NCI-H1930 (cell line): ENCODE measurements at places on chromosomes 3 and 15.

GRCh38 chr3:45885979-45886705 lies at the start of gene CCR9:
CCR9 (plus strand) TSS chr3:45886543; CDS start chr3:45894934, 8,391 bp downstream.
- DNase-seq: no peak

DNA sequence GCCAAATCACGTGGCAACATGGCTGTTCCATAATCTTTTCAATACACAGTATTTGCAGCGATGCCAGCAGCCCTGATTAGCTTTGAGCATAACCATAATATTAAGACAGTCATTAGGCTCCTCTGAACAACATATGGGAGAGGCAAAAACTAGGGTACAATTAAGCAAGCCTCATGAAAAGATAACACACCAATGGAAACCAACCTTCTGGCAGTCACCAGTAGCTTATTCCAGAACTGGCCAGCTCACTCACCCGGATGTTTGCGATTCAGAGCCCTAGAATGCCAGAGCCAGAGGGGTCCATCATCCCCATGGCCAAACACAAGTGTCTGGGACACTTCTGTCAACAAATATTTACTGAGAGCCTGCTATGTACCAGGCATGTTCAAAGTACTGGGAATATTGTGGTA lies 48.8 kb upstream of the PLXND1 start:
- no peak for DNase-seq

- DNase-seq: no peak
Measured at GRCh38 chr15:69793781-69794451, 303.8 kb downstream of the TLE3 start.

DNA sequence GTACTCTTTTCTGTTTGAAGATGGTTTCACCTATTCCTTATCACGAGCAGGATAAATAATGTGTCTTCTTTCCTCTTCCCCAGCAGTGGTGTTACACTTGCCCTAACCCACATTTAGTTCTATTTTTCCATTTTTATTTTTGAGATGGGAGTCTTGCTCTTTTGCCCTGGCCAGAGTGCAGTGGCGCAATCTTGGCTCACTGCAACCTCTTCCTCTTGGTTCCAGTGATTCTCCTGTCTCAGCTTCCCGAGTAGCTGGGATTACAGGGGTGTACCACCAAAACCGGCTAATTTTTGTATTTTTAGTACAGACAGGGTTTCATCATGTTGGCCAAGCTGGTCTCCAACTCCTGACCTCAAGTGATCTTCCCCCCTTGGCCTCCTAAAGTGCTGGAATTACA lies 372.4 kb downstream of the FOXP1 start:
- no peak for DNase-seq

GRCh38 chr3:193805448-193805847 lies 212.4 kb downstream of the OPA1 start:
- DNase-seq: no peak

GRCh38 chr15:38427380-38427779 lies 26.5 kb upstream of the FAM98B start:
- DNase-seq: no peak

DNA sequence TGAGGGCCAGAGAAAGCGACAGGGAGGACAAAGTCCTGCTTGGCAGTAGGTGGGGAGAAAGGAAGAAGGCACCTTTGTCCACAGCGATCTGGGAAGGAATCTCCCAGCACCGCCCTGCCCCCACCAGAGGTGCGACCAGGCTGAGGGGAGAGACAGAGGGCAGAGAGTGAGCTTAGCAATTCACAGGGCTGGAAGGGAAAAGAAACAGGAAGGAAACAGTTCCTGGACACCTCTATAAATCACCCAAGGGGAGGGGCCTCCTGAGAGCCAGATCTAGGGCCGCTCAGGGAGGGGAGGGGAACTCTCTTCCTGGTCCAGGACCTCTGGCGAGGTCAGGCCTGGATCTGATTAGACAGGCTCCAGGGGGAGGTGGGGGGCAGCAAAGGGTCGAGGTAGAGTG lies 35.4 kb downstream of the RNU5B-1 start:
- no peak for DNase-seq

DNA sequence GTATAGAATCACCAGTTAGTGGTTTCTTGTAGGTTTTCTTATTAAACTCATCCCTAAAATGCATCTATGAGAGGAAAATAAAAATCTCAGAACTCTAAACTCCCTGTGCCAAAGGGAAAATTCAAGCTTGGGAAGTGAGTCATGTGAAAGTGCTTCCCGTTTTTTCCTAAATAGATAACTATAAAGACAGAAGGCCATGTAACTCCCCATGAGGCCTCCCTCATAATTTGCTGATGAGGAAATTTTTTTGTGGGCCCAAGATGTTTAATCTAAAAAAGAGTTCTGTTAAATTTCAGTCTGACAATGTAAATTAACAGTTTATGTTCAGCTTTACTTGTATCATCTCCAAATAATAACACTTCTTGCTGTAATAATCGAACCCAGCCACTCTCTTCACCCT lies 1273.9 kb downstream of the OTOL1 start:
- no peak for DNase-seq

DNA sequence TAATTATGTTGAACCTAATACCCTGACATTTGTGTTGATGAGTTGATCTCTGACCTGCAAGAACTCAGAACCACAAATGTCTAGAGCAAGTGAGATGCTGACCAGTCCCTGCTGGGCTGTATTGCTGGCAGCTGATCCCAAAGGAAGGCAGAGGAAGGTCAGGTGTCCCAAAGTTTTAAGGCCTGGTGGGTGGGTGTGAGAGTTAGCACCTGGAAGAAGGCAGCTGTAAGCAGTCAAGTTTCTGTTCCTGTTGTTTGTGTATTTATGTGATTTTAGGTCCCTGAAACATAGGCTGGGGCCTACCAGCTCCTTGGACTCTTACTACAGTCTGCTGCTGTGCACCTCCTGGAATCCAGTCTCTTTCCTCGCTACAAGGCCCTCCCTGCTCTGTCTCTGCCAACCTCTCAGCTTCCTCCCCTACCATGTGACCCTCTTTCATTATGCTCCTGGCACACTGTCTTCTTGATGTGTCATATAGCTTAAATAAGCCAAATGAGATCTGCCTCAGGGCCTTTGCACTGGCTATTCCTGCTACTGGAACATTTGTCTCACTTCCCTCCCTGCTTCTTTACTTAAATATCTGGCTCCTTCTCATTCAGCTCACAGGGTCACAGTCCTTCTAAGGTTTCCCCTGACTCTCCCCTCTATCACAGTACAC lies 31.0 kb upstream of the ATOSA start:
- no peak for DNase-seq

- no peak for DNase-seq
Measured at GRCh38 chr3:103624271-103624670, 1189.5 kb downstream of the ZPLD1 start.

GRCh38 chr3:167876620-167877281 lies 141.2 kb downstream of the SERPINI1 start:
- DNase-seq: no peak

DNA sequence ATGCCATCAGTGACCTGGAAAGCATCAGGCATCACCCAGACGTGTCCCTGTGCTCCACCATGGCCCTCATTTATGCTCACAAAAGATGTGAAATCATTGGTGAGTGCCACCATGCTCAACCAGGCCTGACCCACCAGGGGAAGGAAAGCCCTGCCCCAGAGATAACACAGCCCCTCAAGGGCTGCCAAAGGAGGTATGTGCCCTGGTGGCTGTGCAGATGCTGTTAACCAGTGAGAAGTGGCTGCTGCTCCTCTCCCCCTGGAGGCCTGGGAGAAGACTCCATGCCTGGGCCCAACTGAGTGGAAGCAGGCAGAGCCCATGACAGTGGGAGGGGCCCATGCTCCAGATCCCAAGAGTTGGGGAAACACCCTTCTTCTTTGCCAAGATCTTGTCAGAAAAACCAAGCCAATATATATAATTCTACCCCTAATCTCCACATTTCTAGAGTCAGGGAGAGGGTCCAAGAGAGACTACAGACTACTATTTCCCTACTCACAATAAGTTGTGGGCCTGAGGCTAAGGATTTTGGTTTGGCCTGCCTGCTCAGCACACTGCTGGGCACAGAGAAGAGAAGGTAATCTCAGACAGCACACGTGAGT lies 2.7 kb downstream of the TTC21A start:
- no peak for DNase-seq

DNA sequence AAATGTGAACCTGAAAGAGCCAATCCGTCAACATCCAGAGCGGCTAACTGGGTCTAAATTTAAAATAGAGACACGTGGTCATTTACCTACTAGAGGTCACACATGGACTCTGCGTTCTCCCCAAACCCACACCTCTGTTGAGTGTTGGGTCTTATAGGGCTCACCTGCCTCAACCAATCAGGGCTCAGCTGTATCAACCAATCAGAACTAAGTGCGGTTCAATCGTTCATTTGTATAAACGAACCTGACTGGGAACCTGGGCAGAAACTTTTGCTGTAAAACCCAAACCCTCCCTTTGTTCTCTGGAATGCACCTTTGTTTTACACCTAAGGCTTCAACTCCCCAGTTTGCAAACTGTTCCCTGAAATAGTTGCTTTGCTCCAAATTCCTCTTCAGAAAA lies 8.9 kb downstream of the DNAAF4 start:
- DNase-seq: no peak

DNA sequence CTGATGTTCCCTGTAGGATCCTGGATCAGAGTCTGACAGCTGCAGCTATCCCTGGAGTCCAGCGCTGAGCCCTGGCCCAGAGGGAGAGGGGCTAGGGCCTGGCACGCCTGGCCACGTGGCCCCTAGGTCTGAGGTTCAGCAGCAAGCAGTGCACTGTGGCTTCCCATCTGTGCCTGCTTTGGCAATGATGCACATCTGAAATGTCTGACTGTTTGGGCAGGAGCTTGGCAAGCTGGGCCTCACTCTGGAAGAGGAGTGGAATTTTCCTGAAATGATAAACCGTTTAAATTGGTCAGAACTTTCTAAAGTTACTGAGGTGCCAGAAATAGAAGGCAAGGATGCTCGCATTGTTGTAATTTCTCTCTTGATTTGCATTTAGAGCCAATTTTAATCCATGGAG lies 48.8 kb upstream of the MRPS22 start:
- DNase-seq: no peak

DNA sequence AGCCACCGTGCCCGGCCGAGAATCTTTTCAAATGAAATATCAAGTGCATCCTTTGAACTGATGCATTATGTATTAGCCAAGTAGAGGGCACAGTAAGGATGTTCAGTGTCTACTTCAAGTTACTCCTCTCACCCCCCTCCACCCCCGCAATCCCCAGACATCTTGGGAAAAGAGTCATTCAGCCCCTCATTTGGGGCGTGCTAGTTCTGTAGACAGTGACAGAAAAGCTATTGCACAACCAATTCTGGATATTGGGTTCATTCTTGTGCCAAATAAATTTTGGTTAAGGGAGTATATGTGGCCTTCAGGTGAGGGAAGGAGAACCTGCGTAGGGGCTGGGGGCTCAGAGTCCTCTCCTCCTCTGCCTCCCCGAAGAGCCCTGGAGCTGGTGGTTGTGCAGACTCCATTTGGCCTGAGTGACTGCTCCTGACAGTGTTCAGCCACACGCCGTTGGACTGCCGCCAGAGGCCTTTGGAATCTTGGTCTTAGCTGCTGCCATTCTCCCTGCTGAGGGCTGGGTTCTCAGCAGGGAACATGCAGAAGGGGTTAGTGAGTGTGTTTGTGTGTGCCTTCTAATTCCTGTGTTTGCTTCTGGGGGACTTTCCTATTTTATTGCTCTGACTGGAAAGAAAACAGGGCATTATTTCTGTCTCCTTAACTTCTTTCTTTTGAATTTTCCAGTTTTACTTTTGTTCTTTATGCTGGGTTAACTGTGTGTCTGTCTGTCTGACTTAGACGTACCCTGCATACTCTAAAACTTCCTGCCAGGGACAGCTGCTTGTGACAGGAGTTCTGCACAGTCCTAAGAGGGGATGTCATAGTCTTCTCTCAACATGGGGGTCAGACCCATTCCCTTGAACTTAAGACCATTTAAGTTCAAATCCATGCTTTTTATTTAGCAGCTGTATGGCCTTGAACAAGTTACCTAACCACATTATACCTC lies 21.0 kb downstream of the RARB start:
- no peak for DNase-seq

GRCh38 chr3:97882975-97883598 lies 61.3 kb downstream of the CRYBG3 start:
- no peak for DNase-seq

DNA sequence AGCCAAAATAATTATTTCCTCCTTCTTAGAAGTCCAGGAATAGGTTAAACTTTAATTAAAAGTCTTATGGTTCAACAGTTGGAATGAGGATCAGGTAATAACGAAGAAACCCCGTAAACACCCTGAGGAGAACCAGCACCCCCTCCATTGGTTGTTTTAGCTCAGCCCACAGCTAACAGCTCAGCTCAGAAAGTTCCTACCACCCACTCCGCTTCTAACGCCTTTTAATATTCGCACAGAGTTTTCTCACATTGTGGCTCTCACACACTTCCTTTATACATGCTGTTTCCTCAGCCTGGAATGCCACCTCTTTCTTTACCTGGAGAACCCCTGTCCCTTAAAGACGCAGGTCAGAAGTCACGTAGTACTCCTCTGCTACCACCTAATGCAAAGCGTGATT lies 17.0 kb downstream of the CX3CR1 start:
- DNase-seq: no peak

DNA sequence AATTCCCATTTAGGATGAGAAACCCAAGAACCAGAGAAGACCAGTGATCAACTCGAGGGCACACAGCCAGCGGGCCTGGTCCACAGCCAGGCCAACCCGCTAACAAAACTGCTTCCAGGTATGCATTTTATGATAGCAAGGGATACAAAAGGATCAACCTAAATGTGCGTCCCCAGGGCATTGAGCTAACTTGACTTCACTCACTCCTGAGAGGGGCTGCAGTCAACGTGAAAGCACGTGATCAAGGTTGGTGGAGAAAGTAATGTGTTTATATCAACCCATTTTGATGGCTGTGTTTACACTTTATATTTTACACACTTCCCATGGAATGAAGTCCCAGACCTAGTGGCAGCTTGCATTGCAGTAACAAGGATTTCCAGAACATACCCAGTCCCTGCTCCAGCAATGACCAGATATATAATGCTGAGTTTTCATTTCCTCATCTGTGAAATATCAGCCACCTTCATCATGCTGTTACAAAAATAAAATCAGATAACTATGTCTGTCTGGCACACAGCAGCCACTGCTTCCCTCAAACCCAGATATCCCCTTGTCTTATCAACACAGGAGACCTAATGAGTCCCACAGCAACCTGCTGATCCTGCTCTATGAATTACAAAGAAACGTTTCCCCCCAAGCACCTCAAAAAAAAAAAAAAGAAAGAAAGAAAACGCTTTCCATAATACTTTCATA lies 2.0 kb downstream of the KLHL6 start:
- DNase-seq: no peak

DNA sequence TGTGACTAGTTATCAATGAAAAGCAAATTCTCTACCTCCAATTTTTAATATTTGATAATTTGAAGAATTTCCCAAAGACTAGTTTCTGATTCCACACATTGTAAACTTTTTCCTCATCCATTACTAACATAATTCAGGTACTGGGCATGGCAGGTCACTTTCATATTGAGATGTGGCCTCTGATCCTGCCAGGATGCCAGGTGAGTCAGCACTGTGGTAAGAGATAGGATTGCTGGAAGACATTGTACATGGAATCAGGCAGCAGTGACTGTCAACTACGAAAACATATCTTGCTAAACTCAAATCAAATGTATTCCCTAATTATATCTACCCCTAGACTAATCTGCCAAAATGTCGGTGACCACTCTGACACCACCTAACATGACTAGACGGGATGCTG lies 33.2 kb upstream of the POU1F1 start:
- no peak for DNase-seq
